CD4-positive, alpha-beta memory T cell (primary cell): ENCODE measurements at places on chromosomes 12 and 14. TPM values are rescaled to one million over a fixed set of nuclear protein-coding genes. Genes with fewer than 3 reads are reported as not detected.

DNA sequence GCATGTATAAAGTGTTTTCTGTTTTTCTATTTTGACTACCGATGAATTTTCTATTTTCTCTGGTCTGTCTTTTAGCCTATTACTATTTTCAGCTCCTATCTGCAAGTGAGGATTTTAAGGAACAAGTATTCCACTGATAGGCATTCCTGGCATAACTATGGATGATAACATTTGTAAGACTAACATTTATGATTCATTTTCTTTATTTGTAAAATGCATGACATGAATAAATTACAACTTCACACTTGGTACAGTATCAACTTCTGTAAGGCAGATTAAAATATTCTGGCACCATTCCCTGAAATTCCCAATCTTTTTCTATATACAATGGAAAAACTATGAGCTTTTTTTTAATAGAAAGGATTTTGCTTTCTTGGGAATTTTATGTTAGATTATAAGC is 121.0 kb upstream of the GARIN2 start:
- H3K36me3 ChIP-seq, result no peaks in the 10 kb centered on the region
- H3K27ac ChIP-seq, result no peak overlapping the region
- no peaks in the 10 kb centered on the region for H3K27me3 ChIP-seq
- H3K4me3 ChIP-seq, result no peak overlapping the region

GRCh38 chr12:4814485-4814884 is 94.3 kb downstream of the GALNT8 start:
- no peak overlapping the region for H3K27ac ChIP-seq
- H3K4me1 ChIP-seq, result peaks cover 32% of the 10 kb centered on the region
- no peaks in the 10 kb centered on the region for H3K27me3 ChIP-seq
- DNase-seq, result no peak

Gene PLA2G1B
- total RNA-seq, result not detected

- H3K4me3 ChIP-seq, result no peak overlapping the region
- H3K27ac ChIP-seq, result no peak overlapping the region
- H3K36me3 ChIP-seq, result no peaks in the 10 kb centered on the region
- H3K27me3 ChIP-seq, result no peaks in the 10 kb centered on the region
- DNase-seq, result no peak
Measured at GRCh38 chr12:110224379-110225304, 56.4 kb upstream of the ATP2A2 start.

Gene POMT2
- 13.2 TPM for total RNA-seq

Gene TMX1
- total RNA-seq, result 28.5 TPM

Gene P2RX2
- total RNA-seq, result not detected

Gene CLEC4E
- not detected for total RNA-seq

Gene TBX5
- not detected for total RNA-seq

Gene RAB3IP
- 38.6 TPM for total RNA-seq

- H3K4me3 ChIP-seq, result no peak overlapping the region
- peak; percentile 28 for DNase-seq
Measured at GRCh38 chr12:42482748-42483520, 106.6 kb downstream of the PRICKLE1 start.

Gene DNAI7
- total RNA-seq, result not detected

GRCh38 chr12:31850268-31850667 is 108.9 kb upstream of the RESF1 start:
- no peak overlapping the region for H3K27ac ChIP-seq
- no peaks in the 10 kb centered on the region for H3K4me1 ChIP-seq
- no peaks in the 10 kb centered on the region for H3K36me3 ChIP-seq

- H3K36me3 ChIP-seq, result no peaks in the 10 kb centered on the region
- H3K27ac ChIP-seq, result no peak overlapping the region
- DNase-seq, result no peak
- H3K4me3 ChIP-seq, result no peak overlapping the region
Measured at GRCh38 chr14:51609955-51610283, 41.8 kb upstream of the FRMD6 start.

DNA sequence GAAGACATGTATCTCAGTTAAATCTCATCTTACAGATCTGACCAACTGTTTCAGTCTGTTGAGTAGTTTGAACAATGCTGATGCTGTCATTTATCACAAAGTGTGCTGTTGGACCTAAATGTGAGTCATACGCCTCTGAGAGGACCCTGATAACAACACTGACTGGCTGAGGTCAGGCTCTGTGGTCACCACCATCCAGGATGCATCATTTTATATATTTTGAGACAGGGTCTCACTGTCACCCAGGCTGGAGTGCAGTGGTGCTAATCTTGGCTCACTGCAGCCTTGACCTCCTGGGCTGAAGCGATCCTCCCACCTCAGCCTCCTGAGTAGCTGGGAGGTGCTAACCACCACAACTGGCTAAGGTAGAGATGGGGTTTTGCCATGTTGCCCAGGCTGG is 181.0 kb upstream of the RGS6 start:
- no peak for DNase-seq
- no peaks in the 10 kb centered on the region for H3K36me3 ChIP-seq
- no peak overlapping the region for H3K4me3 ChIP-seq
- peaks cover 6% of the 10 kb centered on the region for H3K4me1 ChIP-seq
- no peak overlapping the region for H3K27ac ChIP-seq
- H3K27me3 ChIP-seq, result no peaks in the 10 kb centered on the region

DNA sequence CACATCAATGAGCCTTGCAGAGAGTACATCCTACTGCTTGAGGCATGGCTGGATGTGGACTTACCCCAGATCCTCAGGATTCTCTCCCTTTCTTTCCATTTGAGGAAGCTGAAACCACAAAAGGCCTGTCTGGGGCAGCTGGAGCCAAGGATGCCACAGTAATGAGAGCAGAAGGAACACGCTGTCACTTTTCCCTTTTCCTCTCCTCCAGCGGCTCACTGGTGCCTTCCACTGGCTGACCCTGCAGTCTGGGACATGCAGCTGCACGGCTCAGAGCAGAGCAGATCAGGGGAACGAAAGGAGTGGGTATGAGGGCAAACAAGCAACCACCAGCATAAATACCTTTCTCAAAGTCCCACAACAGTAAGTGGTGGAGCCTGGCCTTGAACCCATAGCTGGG is 78.2 kb downstream of the GAS2L3 start:
- H3K27me3 ChIP-seq, result no peaks in the 10 kb centered on the region
- no peak overlapping the region for H3K4me3 ChIP-seq
- H3K27ac ChIP-seq, result no peak overlapping the region
- DNase-seq, result no peak

Gene KLRC4
- total RNA-seq, result not detected

GRCh38 chr12:33529810-33530209 is 90.2 kb upstream of the SYT10 start:
- H3K4me3 ChIP-seq, result no peak overlapping the region
- DNase-seq, result no peak
- H3K36me3 ChIP-seq, result no peaks in the 10 kb centered on the region
- no peak overlapping the region for H3K27ac ChIP-seq
- no peaks in the 10 kb centered on the region for H3K27me3 ChIP-seq
- H3K4me1 ChIP-seq, result no peaks in the 10 kb centered on the region

DNA sequence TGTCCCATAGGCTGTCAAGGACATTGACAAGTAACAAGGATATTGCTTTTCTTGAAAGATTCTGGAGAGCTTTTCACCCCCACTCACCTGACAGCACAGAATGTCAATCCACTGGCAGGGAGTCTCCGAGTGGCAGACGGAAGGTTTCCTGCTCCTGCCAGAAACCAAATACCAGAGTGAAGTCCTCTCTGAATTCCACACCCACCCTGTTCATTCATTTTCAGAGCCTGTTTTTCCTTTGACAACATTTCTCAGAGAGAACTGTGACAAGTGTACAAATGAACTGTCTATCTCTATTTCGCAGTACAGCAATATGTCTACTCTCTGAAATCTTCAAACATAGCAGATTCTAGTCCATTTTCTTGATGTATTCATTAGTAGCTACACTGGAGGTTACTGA is 26.2 kb upstream of the BICD1 start:
- no peak for DNase-seq
- H3K4me3 ChIP-seq, result no peak overlapping the region
- no peak overlapping the region for H3K27ac ChIP-seq
- H3K4me1 ChIP-seq, result no peaks in the 10 kb centered on the region
- no peaks in the 10 kb centered on the region for H3K27me3 ChIP-seq

Gene CMA1
- total RNA-seq, result not detected

DNA sequence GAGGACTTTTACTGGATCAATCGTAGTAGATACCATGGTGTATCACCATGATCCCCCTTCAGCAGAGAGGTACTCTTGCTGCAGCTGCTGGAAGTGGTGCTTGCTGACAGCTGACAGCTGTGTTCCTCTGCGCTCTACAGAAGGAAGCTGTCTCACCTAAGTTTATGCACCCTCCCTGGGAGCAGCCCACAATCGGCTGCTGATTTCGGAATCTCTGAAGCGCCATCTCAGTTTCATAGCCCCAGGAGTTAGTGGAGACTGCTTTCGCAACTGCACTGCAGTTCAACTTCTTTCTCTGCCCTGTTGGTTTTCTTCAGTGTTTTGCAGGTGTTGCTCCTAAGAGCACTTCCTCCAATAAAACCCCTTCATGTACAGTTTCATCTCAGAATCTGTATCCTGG is 237.9 kb downstream of the PAWR start:
- no peaks in the 10 kb centered on the region for H3K36me3 ChIP-seq
- no peak for DNase-seq

Gene NTF3
- total RNA-seq, result not detected

Gene LACRT
- total RNA-seq, result not detected

Gene LRIG3
- total RNA-seq, result not detected

Gene CEBPE
- total RNA-seq, result 0.69 TPM

Gene TSPAN19
- not detected for total RNA-seq
